ENCODE measurements at places on chromosomes 7 and 10.
A peak's percentile ranks its signal among the peaks of the same experiment; 100 is the strongest.

- DNase-seq: no peak
These were observed 9.5 kb downstream of the ACTR1A start for GRCh38 chr10:102492983-102493382.

GRCh38 chr10:98391578-98391991 is 23.4 kb downstream of the PYROXD2 start:
- DNase-seq: peak; percentile 26

- no peak for DNase-seq
These were observed 333.7 kb downstream of the GFRA1 start for GRCh38 chr10:115939101-115939854.

- no peak for DNase-seq
These were observed 7.6 kb downstream of the CYP26A1 start for GRCh38 chr10:93081318-93081717.

DNA sequence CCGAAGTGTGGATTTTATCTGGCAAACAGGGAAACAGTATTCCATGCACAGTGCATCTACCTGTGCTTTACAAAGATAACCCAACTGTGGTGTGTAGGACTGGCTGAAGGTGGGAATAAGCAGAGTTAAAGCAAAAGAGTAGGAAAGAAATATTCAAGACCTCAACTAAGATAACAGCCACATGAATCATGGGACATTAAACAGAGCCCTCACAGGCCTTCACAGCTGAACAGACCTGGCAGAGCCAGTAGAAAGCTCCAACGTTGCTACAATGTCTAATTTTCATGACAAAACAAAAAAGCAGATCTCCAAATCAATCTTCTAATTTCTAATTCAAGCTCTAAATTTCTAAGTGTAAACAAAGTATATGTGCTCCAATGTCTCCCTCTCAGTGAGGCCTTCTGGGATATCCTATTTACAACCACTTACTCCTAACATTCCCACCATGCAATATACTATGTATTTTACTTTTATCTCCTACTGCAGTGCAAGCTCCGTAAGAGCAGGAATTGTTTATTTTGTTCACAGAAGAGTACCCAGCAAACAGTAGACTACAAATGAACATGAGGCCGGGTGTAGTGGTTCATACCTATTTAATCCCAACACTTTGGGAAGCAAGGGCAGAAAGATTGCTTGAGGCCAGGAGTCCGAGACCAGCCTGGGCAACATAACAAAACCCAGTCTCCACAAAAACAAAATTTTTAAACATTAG is 63.5 kb downstream of the UBE2H start:
- no peak for DNase-seq

DNA sequence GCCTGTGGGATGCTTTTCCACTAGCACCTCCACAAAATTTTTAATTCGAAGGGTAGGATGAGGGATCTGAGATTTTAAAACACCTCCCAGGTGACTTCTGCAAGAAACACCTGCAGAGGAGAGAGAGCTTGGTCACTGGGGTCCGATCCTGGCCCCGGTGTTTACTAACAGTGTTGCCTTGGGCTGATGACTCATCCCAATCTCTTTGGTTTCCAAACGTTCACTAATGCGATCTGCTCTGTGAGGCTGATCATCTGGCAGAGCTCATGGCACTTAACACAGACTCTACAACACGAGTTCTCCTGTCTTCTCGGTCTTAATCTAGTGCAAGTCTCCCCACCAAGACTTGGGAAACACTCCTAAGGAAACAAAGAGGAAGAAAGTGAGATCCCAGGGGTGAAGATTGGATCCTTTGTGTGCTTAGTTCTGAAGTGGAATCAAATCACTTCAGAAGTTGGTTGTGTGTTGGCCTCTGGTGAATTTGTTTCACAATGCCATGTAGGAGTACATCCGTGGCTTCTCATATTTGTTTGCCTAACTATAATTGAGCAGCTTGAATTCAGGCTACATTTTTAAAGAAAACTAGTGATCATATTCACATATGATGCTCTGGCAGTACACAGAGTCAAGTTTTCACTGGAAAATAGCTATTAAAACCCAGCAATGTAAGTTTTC is 407.9 kb downstream of the NRG3 start:
- no peak for DNase-seq

GRCh38 chr7:128129224-128129864 is 98.1 kb upstream of the LRRC4 start:
- DNase-seq: no peak

DNA sequence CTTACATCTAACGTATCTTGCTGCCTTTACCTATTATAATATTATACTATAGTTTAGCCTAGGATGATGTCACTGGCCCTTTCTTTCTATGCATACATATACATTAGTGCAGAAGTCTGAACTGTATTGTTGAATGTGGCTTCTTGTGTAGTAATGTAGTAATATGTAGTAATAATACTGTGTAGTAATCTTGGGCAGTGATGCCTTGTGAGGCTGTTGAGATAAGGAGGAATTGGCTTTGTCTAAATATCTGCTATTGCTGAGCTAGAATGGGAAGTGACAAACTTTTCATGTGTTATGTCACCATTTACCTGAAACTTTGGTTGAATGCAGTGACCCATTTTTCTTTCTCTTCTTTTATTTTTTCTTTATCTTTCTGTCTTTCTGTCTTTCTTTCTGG is 11.0 kb downstream of the GLCCI1 start:
- no peak for DNase-seq

GRCh38 chr10:34816085-34816496 is 995 bp upstream of the PARD3 start:
- DNase-seq: no peak

DNA sequence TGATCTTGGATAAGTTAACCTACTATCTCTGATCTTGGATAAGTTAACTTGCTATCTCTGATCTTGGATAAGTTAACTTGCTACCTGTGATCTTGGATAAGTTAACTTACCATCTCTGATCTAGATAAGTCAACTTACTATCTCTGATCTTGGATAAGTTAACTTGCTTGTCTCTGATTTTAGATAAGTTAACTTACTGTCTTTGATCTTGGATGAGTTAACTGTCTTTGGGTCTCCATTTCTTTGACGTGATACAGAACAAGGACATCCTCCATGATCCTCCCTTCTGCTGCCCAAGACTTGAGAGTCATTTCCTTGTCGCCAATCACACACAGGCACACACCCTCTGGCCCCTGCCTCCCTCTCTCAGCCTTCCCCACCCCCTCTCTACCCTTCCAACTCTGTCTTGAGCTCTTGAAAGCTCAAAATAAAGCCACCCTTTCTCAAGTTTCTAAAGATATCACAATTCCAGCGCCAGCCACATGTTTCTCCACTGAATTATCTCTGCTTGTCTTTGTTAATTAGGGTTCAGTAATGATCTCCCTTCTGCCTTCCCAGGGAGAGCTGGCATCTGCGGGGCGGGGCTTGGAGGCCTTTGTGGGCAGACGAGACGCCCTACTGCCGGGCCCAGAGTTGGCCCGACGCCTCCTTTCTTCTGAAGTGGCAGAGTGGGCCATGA is 85.1 kb upstream of the GTF2I start:
- DNase-seq: no peak

DNA sequence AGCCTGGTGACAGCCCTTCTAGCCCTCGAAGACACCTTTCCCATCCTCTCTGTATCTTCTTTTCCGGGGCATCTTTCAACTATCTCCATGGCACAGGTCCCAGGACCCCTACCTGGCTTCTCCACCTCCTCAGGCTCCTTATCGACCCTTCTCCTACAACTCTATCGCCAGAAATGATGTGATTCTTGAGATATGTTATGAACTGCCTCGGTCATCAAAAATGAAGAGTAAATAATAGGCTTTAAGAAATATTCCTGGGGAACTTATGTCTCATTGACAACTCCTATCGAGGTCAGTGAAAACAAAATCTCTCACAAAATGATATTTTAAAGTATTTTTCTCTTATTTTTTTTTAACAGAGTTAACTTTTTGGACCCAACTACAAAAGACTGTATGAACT is 405.5 kb upstream of the SHH start:
- DNase-seq: no peak

DNA sequence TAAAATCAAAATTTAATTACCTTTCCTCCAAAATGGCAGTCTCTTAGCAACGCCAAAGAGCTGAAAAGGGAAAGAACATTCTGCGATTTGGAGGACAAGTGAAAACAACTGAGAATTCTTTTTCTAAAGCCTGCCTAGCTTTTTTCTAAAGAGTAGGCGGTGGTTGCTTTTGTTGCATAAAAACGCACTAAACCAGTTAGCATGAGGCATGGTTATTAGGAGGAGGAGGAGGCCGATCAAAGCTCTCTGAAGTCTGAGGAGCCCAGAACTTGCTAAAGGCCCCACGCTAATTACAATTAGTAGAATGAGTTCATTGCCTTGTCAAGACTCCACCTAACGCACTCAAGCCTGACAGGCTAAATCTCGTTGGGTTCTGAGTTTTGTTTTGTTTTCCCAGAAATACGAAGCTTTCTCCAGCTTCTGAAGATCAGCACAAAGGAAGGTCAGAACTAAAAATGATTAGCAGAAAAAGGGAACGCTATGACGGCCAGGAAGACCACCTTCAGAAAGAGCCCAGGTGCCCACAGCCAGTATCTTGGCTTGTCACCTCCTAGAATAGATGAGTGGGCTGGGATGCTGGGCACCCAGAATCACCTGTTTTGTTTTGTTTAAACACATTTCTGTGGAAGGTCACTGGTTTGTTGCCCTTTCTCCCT is 72.0 kb downstream of the FGFR2 start:
- DNase-seq: no peak

DNA sequence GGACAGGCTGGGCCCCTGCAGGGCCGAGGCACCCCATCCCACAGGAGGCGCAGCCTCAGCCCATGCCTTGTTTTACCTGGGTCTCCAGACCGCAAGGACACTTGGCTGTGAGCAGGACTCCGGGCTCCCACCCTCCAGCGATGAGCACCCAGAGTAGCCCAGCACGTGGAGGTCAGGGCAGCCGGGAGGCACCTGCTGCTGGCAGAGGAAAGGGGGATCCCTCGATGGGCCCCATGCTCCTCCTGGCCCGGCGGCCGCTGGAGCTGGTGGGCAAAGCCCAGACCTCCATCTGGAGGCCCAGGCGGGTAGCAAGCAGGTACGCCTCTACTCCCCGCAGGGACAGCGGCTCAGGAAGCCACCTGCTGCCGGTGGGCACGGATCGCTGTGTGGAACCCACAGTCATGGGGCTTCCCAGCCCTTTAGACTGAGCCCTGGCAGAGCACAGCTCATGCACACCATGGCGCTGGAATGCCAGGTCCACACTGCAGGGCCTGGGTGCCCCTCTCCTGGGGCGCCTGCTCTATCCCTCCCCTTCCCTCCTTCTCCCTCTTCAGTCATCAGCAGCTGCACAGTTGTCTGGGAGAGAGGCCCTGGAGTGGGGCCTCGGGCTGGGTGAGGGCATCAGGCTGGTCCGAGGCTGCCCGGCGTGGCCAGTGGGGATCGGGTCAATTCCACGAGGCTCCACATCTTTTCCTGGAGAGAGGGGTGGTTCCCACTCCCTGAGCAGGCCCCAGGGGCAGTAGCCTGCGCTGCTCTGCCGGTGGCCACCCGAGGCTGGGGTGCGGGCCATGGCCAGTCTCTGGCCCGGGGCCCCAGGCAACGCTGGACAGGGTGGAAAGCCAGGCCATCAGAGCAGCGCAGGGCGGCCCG is 65.7 kb downstream of the PWWP2B start:
- no peak for DNase-seq

DNA sequence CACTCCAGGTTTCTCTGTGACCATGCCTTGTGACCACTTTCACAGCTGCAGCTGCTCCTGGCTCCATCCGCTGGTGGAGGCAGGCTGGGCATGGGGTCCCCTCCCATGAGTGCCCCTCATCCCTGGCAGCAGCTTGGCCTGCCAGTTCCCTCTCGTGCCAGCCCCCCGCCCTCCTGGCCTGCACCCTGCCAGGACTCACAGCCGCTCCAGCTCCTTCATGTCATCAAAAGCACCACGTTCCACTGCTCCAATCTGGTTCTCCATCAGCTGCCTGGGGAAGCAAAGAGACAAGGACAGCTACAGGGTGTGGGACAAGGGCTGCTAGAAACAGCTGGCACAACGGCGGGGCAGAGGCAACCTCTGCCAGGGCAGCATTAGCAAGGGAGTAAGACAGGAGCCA is 22.6 kb downstream of the SLIT1 start:
- DNase-seq: no peak

DNA sequence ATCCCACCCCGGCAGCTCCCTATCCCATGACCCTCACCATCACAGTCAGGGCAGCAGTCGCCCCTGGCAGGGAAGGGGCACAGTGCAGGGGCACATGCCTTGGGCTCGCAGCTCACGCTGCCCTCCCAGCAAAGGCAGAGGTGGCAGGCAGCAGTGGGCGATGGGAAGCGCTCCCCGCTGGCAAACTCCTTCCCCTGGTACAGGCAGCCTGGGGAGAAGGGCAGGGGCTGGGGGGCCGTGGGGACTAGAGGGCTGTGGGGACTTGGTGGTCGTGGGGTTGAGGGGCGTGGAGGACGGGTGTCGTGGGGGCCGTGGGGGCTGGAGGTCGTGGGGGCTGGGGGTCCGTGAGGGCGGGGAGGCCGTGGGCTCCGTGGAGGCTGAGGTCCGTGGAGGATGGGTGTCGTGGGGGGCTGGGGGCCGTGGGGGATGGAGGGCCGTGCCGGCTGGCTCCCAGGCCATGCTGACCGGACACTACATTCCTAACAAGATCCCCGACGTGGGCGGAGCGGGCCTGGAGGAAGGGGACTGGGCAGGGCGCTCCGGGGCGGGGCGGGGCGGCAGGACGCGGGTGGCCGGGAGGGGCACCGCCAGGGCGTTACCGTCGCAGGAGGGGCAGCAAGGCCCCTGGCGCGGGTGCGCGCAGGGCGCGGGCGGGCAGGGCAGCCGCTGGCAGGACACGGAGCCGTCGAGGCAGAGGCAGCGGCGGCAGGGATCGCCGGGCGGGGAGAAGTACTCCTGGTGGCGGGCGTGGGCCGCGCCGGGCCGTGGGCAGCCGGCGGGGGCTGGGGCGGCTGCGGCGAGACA is 20.0 kb downstream of the KCP start:
- no peak for DNase-seq

DNA sequence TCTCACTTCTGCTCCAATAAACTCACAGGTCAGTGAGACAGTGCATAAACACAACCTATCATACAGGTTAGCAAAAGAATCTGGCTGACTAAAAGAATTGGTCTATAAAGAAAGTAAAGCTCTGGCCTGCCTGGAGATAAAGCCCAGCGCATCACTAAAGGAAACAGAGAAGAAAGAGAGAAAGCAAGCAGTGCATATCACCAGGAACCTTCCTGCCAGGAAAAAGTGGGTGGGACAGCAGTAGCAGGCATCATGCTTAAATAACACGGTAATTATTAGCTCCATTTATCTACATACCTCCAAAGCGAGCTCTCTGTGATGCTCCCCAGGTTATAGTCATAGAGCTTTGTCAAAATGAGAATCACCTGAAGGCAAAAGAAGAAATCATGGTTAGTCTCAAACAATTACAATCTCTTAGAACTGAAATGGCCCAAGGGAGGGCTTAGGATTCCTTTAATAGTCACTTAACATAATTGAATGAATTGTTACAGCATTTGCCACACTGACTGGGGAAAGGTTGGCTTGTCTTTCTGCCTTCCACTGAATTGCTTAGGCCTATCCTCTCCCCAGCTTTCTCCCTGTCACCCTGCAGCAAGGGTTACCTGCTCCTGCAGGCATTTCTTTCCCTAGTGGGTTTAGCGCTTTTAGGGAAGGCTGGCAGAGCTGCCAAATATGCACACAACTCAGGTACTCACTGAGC is 208.1 kb downstream of the SORCS1 start:
- no peak for DNase-seq

All from activated CD4-positive, alpha-beta T cell treated with anti-CD3 and anti-CD28 coated beads, Interleukin-2, Interleukin-4, amounts not matched to agents 100 ng/mL and 50 ng/mL, durations not matched to agents 16 hours and 8 hours (primary cell).